Femur (tissue), 1 donor: ENCODE measurements at places on chromosomes 1 and 21.

DNA sequence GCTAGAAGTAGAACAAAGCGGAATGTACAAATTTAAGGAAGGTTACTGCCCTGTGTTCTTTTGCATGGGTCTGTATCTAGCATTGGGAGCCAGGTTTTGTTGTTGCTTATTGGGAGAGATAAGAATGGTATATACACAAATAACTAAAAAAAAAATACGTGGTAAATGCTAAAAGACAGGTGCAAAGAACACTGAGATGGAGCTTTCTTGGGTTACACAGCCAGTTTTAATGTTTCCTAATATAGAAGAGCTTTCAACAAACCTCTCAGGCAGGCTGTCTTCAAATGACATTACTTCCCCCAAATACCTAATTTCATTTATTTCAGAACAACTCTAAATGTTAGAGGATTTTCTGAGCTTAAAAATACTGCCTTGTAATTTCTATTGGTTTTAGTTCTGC is 1.4 kb upstream of the MDM4 start:
- no peak for DNase-seq

DNA sequence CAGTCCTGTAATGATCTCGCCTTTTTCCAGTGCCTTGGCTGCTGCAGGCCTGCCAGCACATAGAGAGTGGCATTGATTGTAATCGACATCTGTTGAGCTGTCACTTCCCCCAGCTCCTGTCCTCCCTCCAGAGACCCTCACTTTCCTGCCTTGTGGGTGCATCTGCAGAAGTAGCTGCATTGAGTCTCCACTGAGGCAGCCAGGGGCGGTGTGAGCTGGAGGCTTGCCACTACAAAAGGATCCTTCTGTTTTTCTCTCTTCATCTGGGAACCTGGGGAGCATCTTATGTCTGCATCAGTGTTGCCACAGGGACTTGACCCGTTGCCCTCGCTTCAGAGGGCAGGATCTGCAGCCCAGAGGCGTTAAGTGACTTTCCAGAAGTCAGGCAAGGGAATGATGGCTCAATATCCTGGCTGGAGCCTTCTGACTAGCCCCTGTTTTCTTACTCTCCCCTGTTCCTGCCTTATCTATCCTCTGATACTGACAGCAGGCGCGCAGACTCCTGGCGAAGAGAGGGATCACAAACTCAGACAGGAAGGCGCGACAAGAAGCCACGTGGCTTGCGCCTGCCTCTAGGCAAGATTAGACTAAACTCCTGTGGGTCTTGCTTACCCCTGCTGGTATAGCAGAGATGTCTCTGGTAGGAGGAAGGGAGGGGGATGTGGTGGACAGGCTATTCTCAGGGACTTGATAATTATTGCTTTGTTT is 13.3 kb upstream of the FMOD start:
- no peak for DNase-seq

DNA sequence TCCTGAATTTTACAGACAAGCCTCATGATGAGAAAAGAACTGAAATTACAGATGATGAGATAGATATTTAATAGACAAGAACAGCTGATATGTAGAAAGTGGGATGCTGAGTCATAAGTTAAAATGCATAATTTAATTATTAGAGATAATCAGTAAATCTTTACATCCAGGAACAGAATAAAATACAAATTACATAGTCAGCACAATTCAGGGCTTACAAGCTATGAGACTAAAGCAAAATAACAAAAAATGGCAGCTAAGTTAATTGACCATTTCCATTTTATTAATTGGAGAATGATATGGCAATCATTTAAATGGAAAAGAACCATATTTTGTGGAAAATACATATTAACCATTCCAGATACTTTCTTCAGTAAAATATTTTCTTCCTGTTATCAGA is 40.2 kb upstream of the MAN1A2 start:
- no peak for DNase-seq

DNA sequence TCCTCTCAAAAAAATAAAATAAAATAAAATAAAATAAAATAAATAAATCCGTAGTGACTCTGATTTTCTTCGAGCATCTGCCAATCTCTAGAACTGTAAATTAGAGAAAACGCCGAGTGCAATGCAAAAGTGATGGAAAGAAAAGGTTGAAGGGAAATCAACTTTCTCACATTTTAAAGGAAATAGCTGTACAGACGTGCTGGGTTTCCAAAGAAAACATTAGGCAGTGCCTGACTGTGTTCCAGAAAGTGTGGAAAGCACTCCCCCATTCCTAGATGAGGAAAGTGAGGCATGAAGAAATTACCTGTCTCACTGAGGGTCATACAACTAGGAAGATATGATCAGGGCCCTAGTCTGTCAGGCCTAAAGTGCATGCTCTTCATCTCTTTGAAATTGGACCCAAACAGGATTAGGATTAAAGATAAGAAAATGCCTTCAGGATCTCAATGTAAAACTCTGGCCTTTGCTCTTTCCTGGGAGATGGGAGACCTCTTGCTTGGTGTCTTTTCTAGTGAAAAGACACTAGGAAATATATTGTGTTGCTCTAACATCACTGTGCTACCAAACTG is 1.8 kb upstream of the PTPN14 start:
- DNase-seq: no peak

DNA sequence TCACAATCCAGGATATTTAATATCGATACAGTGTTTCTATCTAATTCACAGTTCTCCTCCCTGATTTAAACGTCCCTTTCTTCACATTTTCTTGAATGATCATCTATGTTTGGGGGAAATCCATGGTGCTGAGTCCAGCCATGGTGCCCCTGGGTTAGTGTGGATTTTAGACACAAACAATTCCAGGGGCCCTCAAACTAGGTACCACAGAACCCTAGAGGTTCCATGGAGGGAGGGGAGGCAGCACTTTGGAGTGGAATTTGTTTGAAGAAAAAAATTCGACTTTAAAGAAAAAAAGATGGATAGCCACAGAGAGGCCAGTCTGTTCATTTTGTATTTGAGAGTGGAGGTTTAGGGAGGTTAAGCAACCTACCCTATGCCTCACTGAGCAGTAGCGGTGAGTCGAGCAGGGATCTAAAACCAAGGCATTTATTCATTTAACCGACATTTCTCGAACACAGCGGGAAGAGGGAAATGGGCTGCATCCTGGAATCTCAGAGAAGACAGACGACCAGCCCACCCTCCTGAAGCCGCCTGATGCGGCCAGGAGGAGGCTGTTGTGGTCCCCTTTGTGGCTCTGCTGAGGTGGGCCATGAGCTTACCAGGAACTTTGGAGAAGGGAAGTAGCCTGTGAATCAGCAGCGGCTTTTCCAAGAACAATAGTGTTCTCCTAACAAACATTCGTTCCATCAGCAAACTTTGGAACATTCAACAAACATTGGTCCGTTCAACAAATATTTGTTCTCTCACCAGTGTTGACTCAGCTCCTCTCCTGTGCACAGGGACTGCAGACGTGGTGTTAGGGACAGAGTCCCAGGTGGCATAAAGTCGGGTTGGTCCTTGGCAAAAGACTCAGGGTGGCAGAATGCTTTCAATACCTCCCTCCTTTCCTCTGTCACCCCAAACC is 103.5 kb upstream of the ZBTB40 start:
- no peak for DNase-seq

DNA sequence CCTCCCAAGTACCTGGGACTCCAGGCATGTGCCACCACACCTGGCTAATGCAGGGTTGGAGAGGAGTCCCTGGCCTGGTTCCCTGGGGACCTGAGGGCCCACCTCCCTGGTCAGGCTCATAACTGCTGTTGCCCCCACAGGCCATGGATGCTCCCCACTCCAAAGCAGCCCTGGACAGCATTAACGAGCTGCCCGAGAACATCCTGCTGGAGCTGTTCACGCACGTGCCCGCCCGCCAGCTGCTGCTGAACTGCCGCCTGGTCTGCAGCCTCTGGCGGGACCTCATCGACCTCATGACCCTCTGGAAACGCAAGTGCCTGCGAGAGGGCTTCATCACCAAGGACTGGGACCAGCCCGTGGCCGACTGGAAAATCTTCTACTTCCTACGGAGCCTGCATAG is 4.5 kb downstream of the FBXO6 start:
- no peak for DNase-seq

GRCh38 chr1:40064797-40065499 is 24.4 kb downstream of the CAP1 start:
- no peak for DNase-seq
